CD4-positive, alpha-beta T cell treated with Interleukin-21 for 1 hour (primary cell): ENCODE measurements at places on chromosomes 5 and 9.
A peak's percentile ranks its signal among the peaks of the same experiment; 100 is the strongest.

GRCh38 chr5:143138839-143139238 lies 264.6 kb downstream of the NR3C1 start:
- no peak for DNase-seq

DNA sequence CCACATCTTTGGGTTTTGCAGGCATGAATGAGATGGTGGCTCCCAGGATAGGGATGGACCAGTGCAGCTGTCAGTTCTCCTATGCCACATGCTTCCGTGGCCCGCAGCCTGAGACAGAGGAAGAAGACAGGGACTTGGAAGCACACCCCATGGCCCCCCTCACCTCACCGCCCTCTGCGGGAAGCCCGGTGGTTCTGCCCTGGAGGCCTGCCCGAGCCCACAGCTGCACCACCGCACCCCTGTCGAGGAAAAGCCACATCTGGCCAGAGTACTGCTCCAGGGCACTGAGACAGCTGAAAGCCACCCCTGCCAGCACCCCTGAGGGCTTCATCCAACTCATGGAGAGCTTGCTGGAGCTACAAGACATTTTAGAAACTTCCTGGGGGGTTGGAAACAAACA lies 7.6 kb upstream of the TRMT10B start:
- no peak for DNase-seq

- no peak for DNase-seq
Measured at GRCh38 chr5:35979715-35980114, 11.5 kb downstream of the UGT3A1 start.

- DNase-seq: no peak
Measured at GRCh38 chr5:78624992-78625391, 23.6 kb downstream of the LHFPL2 start.

GRCh38 chr5:132496631-132497487 lies 6.3 kb upstream of the IRF1 start:
- DNase-seq: peak; percentile 81

- no peak for DNase-seq
Measured at GRCh38 chr9:79325501-79325900, 246.3 kb upstream of the TLE4 start.

DNA sequence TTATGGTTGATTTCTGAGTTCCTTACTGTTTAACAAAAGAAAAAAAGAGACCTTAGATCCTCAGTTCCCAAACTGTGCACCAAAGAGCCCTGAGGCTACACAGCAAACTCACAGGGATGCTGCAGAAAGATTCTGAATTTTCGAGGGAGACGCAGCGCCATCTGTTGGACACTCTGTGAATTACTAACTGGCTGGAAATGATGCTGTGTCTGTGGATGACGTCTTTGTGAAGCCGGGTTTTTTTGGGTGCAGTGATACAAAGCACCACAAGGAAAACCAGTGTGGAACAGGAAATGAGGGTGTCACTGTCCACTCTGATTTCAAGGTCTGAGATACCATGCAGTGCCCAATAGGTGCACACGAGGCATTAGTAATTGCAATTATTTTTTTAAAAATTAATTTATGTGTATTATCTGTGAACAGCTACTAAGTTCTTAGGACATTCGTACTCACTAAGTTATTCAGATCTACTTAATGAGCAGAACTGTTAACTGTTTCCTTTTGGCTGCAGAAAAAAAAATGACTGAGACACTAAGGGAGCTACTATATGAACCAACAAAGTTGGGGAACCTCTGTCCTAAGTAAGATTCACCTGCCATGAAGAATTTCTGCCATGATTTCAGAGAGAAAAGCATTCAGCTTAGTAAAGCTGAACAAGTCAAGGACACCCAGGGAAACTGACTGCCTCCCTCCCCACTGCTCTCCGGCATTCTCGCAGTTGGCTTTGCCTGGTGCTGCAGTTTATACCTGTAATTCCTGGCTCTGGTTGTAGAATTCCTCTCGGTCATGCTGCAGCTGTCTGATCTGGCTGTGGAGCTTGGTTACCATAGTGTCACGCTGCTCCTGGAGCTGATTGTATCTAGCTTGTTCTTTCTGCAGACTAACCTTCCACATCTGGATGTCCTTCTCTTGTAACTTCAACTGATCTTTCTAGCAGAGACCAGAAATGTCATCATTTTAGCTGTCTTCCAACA lies 23.4 kb downstream of the SPACA9 start:
- DNase-seq: peak; percentile 88

DNA sequence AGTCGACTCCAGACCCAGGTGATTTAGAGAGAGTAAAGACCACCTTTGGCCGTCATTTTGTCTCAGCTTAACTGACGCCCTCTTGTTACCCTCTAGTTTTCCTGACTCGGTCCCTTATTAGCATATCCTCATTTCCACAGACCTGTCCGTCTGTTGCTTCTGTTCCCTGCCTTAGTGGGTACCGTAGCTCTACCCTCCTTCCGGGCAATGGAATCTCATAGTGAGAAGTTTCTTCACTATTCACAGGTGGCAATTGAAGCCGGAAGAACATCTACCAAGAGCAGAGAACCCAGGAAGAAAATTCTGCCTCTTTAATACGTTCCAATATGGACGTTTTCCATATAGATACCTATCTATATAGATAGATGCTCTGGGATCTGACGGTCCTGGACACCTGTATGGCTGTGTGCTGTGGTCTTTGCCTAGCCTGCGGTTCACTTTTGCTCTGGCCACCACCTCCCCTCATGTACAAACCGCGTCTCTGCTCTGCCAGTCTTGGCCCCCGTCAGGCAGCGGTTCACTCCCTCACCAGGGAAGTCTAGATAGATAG lies 652 bp upstream of the TMEM161B start:
- no peak for DNase-seq
